ENCODE measurements at places on chromosomes 6 and 20.
A peak's percentile ranks its signal among the peaks of the same experiment; 100 is the strongest.

GRCh38 chr6:18363746-18364145 is 23.4 kb upstream of the RNF144B start:
- DNase-seq: no peak

DNA sequence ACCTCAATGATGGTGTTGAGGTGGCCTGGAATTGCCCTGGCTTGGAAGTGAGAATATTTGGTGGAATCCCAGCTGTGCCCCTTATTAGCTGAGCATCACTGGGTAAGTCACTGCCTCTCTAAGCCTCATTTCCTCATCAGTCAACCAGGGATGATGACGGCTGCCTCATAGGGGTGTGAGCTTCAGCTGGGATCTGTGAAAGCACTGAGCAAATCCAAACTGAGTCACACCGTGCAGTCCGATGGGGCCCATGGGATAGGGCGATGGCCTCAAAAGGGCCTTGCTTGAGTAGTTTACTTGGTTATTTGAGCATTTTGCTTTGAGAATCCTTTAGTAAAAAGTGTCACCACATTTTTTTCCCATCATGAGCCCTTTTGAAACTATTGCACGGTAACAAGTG is 1.1 kb downstream of the SLC22A1 start:
- no peak for DNase-seq

- no peak for DNase-seq
Observed at GRCh38 chr6:135936606-135937005, 85.1 kb downstream of the PDE7B start.

GRCh38 chr6:42454428-42454791 is 2.7 kb upstream of the TRERF1 start:
- no peak for DNase-seq

DNA sequence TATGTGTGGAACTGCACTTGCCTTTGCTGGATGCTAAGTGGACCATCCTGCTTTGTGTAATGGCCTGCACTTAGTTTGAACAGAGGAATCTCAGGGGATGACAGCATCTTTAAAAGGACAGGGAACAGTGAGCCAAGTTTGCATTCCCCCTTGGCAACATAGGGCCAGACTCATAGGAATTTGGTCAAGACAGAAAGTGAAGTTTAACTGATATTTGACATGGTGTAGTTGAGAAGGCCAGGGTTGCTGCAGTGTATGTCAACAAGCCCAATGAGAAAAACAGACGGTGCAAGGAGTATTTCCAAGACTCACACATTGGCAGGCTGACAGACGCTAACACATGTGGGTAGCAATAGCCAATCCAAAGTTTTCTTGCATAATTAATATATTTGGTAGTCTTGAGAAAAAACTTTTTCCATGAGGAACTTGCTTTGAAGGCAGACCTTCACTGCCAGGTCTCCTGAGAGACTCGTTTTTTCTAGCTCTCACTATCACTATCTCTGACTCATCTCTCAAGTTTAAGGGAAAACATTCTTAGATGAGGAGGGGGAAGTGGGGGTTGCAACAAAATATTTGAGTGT is 213.8 kb downstream of the IBTK start:
- no peak for DNase-seq

DNA sequence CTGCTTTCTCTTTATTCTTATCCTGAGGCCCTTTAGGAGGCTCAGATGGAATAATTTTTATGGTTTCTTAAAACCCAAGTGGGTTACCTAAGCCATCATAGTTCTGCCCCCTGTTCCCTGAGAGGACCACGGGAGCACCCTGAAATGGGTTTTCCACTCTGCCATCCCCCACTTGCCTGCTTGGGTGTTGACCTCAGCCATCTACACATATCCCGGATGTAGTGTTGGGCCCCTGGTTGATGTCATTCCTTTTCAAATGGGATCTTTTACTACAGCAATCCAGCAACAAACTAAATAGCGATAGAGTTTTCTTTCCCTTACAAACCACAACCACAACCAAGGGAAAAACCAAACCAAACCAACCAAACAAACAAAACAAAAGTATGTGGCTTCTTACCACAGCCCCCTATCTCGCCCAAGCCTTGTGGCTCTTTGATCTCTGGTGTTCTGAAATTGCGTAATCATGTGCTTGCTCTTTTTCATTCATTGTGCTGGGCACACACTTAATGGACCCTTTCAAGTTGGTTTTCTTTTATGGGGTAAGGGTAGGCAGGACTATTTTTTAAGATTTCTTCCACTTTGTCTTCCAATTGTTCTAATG is 154.9 kb downstream of the ESR1 start:
- DNase-seq: no peak

DNA sequence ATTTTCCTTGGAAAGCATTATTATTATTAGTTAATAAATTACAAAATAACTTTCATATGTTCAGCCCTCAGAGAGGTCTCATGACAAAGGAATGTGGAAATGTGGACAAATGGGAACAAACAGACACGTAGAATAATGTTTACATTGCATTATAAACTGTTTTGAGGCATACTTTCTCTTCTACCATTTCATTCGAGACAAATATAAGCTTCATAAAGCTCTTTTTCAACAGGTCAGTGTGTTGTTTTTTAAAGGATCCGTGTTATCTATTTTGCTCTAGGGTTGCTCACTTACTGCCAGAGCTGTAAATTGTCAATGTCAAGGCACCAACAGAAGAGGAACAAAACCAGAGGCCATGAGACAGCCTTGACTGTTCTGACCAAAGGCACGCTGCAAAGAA is 256.8 kb downstream of the PHACTR1 start:
- no peak for DNase-seq

- no peak for DNase-seq
Observed at GRCh38 chr6:150252714-150253444, 110.0 kb downstream of the PPP1R14C start.

DNA sequence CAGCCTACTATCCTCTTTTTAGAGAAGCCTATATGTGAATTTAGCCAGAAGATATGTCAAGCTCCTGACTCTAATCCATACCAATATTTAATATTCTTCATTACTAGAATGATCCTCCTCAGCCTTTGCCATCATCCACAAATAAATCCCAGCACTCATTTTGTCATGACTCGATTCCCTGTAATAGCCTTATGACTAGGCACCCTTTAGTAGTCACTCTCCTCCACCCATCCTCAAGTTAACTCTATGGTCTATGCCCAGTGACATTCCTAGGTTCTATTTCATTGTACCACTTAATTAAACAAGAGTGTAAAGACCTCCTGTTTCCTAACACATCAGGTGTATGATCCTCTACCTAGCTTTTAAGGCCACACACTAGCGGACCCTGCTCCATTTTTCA is 450.4 kb upstream of the CITED2 start:
- DNase-seq: no peak

DNA sequence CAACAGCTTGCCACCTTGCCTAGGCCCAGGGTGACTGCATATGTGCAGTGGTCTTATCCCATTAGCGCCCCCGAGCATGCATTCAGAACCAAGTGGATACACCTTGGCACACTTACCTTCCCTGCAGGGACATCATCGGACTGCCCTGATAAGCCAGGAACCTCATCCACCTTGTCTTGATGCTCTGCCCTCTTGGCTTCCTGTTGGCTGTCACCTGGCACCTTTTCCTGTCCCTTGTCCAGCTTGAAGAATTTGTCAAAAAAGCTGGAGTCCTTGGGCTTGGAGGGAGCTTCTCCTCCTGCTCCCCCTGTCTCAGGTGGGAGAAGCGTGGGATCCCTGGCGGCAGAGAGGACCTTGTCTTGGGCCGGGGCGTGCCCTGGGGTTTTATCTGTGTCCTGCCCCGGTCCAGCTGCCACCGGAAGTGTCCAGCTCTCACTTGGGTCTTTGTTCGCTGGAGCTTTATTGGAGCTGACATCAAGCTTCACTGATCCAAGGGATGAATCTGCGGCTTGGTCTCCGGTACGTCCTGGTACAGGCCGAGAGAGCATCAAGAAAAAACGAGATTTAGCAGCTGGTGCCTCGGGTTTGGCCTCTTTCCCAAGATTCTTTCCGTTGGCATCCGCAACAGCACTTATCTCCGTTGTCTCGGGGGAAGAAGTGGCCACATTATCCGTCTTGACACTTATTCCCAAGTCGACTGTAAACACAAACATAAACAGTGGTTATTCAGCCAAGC is 42.0 kb downstream of the BCAS1 start:
- DNase-seq: no peak

DNA sequence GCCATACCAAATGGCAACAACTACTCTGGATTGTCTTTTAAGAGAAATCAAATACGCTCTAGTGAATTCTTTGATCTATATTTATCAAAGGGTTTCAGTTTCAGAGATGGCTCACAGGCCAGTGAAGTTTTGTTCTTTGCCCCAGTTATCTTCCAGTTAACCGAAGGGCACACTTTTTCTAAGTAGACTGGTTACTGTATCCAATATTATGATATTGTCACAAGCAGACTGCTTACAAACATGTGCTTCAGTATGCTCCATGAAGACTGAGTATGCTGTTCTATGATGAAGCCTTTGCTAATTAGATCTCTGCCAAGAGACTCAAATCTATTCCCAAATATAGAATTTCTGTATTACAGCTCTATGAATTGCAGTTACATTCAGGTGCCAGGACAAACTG is 181.1 kb downstream of the REV3L start:
- no peak for DNase-seq

DNA sequence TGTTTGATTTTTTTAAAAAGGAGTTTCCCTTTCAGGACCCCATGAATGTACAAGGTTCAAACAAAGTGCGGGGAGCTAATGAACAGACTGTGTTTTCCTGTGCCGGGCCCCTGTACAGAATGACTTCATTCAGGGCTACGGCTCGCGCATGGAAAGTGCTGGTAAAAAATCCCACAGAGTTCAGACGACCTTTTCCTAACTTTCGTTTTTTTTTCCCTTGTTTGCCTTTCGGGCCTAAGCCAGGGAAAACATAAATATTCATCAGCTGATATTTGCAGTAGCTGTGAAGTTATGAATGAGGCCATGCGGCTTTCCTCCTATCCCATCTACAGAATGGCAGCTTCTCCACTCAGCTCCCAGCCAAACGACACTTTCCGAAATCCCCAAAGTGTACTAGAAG is 74.0 kb downstream of the HAO1 start:
- no peak for DNase-seq

DNA sequence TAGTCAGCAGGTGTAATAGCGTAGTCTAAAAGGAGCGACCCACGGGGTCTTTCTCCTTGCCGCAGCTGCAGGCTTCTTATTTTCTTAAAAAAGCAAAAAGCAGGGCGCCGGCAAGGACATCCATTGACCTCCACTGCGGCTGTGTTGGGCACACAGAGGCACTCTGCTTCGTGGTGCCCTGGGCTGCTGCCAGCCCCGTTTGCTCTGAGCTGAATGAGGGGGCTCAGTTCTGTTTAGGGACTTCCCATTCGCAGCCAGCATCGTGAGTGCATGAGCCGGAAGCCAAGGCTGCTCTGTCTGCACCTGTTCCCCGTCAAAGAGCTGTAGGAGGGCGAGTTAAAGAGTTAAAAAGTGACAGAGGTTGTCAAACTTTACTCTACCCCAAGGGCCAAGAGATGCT is 1.7 kb upstream of the SLC22A2 start:
- DNase-seq: no peak

DNA sequence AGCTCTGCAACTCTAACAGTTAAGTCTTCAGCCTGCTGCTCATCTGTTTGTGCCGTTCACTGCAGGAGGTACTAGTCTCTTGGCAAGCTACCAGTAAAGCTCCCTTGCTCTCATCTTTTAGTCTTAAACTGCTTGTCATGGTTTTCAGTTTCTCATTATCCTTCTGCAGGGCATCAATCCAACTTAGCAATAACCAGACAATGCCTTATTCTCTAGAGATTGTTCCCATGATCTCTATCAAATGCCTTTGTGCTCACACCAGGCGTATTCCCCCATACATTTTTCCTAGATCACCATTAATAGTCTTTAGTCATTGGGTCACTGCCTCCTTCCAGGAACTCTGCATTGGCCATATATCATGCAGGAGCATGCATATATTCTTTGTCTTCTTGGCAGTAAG is 171.3 kb downstream of the GRM1 start:
- DNase-seq: no peak

- peak; percentile 22 for DNase-seq
Observed at GRCh38 chr6:151240791-151241642, 1.2 kb downstream of the AKAP12 start.

- DNase-seq: no peak
Observed at GRCh38 chr6:15698471-15698870, 35.6 kb upstream of the DTNBP1 start.

GRCh38 chr20:36647196-36648121 is 1.5 kb upstream of the SLA2 start:
- no peak for DNase-seq

- no peak for DNase-seq
Observed at GRCh38 chr6:118080547-118080946, 173.5 kb downstream of the SLC35F1 start.

DNA sequence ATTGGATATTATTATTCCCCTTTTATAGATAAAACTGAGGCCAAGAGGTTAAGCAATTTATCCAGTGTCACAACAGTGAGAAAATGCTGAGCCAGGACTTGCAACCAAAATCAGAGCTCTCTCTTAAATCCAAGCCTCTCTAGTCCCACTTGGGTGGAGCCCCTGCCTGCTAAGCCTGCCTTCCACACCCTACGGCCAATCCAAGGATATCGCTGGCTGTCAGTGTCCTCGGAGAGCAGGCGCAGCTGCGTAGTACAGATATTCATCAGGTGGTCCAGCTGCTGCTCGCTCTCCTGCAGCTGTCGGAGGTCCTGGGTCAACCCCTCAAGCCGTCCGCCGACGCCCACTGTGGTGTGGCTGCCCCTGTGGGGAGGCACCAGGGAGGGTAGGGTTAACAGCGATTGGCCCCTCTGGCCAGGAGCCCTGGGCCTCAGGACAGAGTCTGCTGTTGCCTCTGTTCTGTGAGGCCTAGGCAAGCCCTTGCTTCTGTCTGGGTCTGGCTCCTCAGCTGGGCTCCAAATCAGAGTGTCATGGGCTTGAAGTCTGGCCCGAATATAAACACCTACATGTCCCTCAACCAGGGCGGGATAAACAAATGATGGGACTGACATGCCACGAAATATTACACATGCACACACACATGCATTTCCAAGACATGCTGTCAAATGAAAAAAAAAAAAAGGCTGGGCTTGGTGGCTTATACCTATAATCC is 3.9 kb upstream of the NECAB3 start:
- no peak for DNase-seq

- no peak for DNase-seq
Observed at GRCh38 chr6:165883851-165884640, 221.0 kb upstream of the PDE10A start.

GRCh38 chr6:26175033-26175427 is 87.8 kb downstream of the HFE start:
- DNase-seq: no peak

- peak; percentile 27 for DNase-seq
Observed at GRCh38 chr6:2971420-2972218, at the start of gene SERPINB6. TSS of gene SERPINB6 (minus strand) at chr6:2971567. CDS start at chr6:2959332, 12,235 bp downstream.

DNA sequence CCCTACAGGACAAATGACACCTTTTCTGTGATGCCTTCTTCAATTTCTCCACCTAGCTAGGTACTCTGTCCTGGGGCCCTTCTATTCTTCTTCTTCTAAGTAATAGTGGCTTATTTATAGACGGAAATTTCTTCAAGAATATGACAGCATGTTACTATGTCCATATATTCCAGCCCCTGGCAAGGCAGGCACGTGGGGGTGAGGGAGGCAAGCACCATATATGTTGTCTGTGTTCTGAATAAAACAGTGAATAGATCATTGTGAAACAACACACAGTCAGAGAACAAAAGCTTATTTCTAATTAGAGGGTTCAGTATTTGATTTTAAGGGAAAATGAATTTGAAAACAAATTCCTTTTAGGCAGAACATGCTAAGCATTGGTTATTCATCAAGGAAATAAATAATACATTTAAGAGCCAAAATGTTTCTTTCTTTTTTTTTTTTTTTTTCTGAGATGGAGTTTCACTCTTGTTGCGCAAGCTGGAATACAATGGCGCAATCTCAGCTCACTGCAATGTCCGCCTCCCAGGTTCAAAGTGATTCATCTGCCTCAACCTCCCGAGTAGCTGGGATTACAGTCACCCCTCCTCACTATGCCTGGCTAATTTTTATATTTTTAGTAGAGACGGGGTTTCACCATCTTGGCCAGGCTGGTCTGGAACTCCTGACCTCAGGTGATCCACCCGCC is 6.2 kb downstream of the HEBP2 start:
- no peak for DNase-seq
